ENCODE measurements at places on chromosomes 7 and 10. TPM values are rescaled to one million over a fixed set of nuclear protein-coding genes. Genes with fewer than 3 reads are reported as not detected.

DNA sequence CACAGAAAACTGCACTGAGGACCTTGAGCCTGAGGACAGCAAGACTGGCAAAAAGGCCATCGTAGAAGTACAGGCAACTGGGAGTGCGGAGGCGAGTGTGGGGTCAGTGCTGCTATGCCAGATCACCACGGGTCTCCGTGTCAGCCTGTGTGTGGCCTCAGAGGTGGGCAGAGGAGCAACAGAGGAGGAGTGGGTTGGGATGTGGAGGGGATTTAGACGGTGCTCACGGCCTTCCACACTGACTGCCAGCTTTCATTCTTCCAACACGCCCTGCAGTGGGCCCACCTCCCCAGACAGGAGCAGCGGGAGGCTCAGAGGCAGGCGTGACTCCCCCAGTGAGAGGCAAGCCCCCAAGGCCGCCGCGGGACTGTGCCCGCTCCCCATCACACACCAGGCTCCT, 17.0 kb upstream of the ZMIZ1 start:
- no peak for DNase-seq

GRCh38 chr10:1642600-1643160, 94.6 kb downstream of the ADARB2 start:
- no peak for DNase-seq

DNA sequence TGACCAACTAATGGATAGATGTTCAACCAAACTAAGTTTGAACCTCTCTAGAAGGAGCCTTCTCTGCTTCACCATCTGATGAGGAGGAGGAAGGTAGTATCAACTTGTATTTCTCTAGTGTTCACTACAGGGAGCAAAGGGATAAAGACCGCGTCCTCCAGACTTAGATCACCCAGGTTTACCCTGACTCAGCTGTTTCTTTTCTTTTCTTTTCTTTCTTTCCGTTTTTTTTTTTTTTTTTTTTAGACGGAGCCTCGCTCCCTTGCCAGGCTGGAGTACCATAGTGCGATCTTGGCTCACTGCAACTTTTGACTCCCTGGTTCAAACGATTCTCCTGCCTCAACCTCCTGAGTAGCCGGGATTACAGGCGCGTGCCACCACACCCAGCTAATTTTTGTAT, 59.8 kb downstream of the C10orf105 start:
- no peak for DNase-seq

GRCh38 chr7:3326246-3326645, 25.2 kb downstream of the SDK1 start:
- no peak for DNase-seq

DNA sequence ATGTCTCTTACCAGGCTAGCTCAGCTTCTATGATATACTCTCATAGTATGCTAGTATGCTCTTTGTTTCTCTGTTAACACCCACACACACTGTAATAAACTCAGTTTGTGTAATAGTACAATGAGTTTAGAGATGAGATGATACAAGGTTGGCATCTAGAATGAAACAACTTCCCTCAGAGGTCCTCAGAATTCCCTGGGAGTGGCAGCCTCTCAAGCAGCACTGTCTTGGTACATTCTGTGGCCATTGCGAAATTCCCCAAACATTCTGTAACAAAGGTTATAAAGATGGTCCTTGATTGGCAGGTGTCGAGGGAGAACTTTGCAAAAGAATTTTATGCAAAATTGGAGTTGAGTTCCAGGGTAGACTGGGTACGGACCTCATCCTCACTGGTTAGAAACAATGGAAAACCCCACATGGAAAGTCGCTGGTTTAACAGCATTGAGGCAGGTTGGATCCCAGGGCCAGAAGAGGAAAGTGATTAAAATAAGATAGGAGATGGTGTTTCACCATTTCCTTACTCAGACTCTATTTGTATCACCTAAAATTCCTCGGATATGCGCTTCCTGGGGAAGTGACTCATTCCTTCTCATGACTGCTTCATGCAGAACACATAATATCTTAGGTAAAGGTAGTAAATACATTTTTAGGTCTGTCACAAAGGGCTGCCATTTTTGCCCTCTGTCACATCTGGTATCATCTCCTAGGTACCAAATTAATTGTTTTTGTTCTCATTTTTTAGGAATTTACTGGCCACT, 657.8 kb downstream of the SORCS1 start:
- no peak for DNase-seq

The PALD1 gene
- total RNA-seq: 1.6 TPM

The POLR2J2 gene
- not detected for total RNA-seq

All from Caki2 (cell line).